Hematopoietic multipotent progenitor cell (in vitro differentiated cells): ENCODE measurements at places on chromosomes 4 and X.

DNA sequence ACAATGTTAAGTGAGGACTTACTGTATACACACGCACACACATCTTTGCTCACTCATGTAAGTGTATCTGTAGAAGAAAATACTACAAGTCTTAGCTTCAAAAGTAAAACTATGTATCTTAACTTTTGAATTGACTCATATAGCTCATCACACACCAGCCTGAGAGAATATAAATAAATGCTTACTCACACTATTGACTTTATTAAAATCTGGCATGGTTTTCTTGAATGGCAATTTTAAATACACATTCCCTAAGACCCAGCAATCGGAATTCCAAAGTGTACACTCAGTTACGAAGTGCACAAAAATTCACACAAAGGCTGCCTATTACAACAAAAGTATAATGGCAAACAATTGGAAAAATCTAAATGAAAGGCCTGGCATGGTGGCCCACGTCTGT lies 2.0 kb downstream of the ERCC6L start:
- no peak for DNase-seq

DNA sequence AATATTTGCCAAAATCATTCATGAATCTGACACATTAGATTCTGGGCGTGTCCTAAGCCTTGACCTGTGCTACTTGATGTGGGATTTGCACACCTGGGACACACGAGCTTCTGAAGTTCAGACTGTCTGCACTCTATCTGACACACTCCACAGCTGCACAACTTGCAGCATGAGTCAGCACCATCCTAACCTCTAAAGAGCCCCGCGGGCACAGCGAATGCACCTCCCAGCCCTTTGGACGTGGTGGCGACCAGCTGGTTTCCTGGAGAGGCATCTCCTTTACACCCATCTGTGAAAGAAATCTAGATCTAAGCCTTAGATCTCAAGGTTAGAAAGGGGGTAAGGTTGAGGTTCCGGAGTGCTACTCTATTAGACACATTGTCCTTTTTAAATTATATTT lies 69.2 kb downstream of the SORBS2 start:
- DNase-seq = peak; percentile 40

DNA sequence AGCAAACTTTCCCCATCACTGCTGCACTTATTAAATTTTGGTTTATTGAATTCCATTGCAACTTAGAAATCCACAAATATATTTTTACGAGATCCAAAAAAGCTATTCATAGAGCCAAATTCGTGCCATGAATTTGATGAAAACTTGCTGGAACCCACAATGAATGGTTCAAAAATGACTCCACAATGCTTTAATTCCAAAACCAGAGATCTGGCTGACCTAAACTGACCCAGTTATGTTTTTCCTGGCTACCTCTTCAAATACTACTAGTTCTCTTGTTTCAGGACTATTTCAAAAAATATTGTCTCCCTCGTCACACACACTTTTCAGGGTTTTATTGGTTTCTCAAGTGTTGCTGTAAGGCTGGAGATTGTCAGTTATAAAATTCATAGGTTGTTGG lies 474.8 kb downstream of the PDGFC start:
- DNase-seq = no peak

- no peak for DNase-seq
Observed at GRCh38 chr4:153022241-153022715, 86.2 kb downstream of the FHDC1 start.

GRCh38 chrX:56503941-56504673 lies 59.3 kb upstream of the UBQLN2 start:
- DNase-seq = no peak
